Activated T-helper 17 cell treated with anti-CD3 and anti-CD28 coated beads, Interleukin-2, amount 50 U/mL, for 72 hours (primary cell): ENCODE measurements at places on chromosomes 11 and 22. TPM values are rescaled to one million over a fixed set of nuclear protein-coding genes. Genes with fewer than 3 reads are reported as not detected.

GRCh38 chr11:132734217-132734616 is 798.1 kb downstream of the OPCML start:
- peak; percentile 97 for ATAC-seq
- no peaks in the 10 kb centered on the region for H3K4me1 ChIP-seq
- H3K4me3 ChIP-seq: no peak overlapping the region
- H3K36me3 ChIP-seq: no peaks in the 10 kb centered on the region
- no peaks in the 10 kb centered on the region for H3K27me3 ChIP-seq
- H3K27ac ChIP-seq: no peak overlapping the region

GRCh38 chr22:24230911-24231656 is 13.8 kb downstream of the GGT5 start:
- ATAC-seq: peak; percentile 77
- H3K27ac ChIP-seq: no peak overlapping the region
- H3K4me1 ChIP-seq: no peaks in the 10 kb centered on the region
- H3K36me3 ChIP-seq: no peaks in the 10 kb centered on the region
- no peak overlapping the region for H3K4me3 ChIP-seq

DNA sequence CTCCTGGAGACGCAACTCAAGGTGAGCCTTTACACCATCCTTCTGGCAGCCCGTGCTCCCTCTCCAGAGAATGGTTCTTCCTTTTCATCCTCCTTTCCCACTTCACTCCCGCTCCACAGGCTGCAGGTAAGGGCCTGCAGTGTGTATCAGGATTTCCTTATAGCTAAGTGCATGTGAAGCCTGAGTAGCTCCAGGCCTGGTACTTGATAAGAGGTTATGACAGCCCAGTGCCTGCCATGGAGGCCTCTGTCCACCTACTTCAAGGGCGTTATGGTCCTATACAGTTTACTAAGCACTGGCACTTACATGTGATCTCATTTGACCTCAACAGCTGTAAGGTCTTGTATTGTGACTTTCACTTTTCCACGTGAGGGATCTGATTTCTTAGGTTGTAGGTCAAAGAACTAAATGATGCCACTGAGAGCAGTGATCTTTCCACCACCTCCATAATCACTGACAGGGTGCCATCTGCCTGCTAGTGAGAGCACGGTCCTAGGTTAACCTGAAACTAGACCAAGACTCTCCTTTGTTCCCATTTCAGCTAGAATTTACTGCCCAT is 18.1 kb downstream of the SSH3 start:
- no peaks in the 10 kb centered on the region for H3K27me3 ChIP-seq
- H3K27ac ChIP-seq: no peak overlapping the region
- H3K4me3 ChIP-seq: no peak overlapping the region
- peaks cover 12% of the 10 kb centered on the region for H3K4me1 ChIP-seq

- H3K4me1 ChIP-seq: no peaks in the 10 kb centered on the region
- H3K36me3 ChIP-seq: no peaks in the 10 kb centered on the region
- H3K4me3 ChIP-seq: no peak overlapping the region
- H3K27ac ChIP-seq: no peak overlapping the region
- H3K27me3 ChIP-seq: no peaks in the 10 kb centered on the region
Observed at GRCh38 chr22:32522237-32522636, 47.6 kb downstream of the FBXO7 start.

GRCh38 chr11:76151556-76152085 is 54.7 kb downstream of the WNT11 start:
- H3K4me3 ChIP-seq: peak overlapping the region; percentile 85
- peak overlapping the region; percentile 93 for H3K27ac ChIP-seq
- peak; percentile 27 for ATAC-seq
- no peaks in the 10 kb centered on the region for H3K36me3 ChIP-seq
- peaks cover 18% of the 10 kb centered on the region for H3K4me1 ChIP-seq

- H3K27me3 ChIP-seq: peaks cover 52% of the 10 kb centered on the region
- no peak overlapping the region for H3K4me3 ChIP-seq
- no peak overlapping the region for H3K27ac ChIP-seq
- no peak for ATAC-seq
- no peaks in the 10 kb centered on the region for H3K4me1 ChIP-seq
Observed at GRCh38 chr22:36613958-36614357, 85.0 kb upstream of the EIF3D start.

DNA sequence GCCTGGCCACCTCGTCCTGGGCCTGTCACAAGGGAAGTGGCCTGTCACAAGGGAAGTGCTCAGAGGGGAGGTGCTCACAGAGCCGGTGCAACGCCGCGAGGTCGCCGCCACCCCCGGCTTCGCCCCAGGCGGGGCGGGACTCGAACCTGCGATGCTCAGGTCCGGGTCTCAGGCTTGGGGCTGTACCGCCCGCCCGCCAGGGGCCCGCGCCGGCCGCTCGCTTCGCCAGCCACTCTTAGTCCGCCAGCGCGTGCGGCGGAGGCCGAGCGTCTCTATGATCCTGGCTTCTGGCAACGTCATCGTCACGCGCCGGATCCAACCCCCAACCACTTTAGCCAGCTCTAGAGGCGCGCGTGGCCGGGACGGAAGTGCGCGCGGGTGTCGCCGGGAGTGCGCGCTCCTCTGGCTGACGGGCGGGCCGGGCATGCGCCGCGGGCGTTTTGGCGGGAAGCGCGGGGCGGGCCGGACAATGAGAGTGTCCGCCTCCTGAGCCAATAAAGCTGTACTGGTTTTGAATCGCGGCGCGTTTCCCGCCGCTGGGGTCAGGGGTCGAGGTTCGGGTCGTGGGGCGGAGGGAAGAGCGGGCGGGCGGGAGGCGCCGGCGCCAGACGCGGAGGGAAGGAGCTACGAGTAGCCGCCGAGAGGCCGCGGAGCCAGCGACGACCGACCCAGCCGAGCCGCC is at the start of gene TRMT2A:
TRMT2A (minus strand) TSS at position 276 of the 682 bp plus-strand sequence. CDS start 320 bp downstream, outside the sequence.
- no peaks in the 10 kb centered on the region for H3K27me3 ChIP-seq
- peak within 1 kb of the TSS; percentile 90 for H3K27ac ChIP-seq
- H3K4me1 ChIP-seq: peaks cover 11% of the 10 kb centered on the region
- peak within 1 kb of the TSS; percentile 86 for H3K4me3 ChIP-seq
- peaks cover 80% of the 10 kb centered on the region for H3K36me3 ChIP-seq

GRCh38 chr22:40531951-40532900 is 104.3 kb downstream of the MRTFA start:
- H3K27ac ChIP-seq: peak overlapping the region; percentile 81
- no peaks in the 10 kb centered on the region for H3K36me3 ChIP-seq
- no peaks in the 10 kb centered on the region for H3K27me3 ChIP-seq
- H3K4me3 ChIP-seq: peak overlapping the region; percentile 84
- peaks cover 46% of the 10 kb centered on the region for H3K4me1 ChIP-seq
- peak; percentile 50 for ATAC-seq

- no peak overlapping the region for H3K4me3 ChIP-seq
- peak; percentile 12 for ATAC-seq
- no peaks in the 10 kb centered on the region for H3K36me3 ChIP-seq
- peaks cover 7% of the 10 kb centered on the region for H3K27me3 ChIP-seq
- H3K4me1 ChIP-seq: no peaks in the 10 kb centered on the region
- no peak overlapping the region for H3K27ac ChIP-seq
Observed at GRCh38 chr11:17513853-17514252, 30.4 kb downstream of the USH1C start.

DNA sequence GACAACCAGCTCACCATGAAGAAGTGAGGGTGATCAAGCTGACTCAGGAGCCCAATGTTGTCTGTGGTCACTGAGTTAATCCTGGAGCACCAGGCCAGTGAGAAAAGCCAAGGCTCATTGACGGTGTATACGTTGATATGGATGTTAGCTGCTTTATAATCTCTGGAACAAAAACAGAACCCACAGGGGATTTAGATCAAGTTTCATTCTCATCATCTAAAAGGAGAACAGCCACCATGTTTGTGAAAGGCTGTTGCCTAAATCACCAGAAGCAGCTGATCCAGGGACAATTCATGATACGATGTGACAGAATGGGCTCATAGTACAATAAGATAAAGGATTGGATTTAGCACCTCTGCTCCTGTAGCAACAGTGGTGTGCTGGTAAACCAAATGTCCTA is 68.5 kb downstream of the GDPD4 start:
- no peak overlapping the region for H3K27ac ChIP-seq
- peaks cover 8% of the 10 kb centered on the region for H3K27me3 ChIP-seq
- ATAC-seq: no peak
- H3K4me1 ChIP-seq: no peaks in the 10 kb centered on the region

GRCh38 chr11:128643661-128644317 is 50.1 kb upstream of the FLI1 start:
- no peak overlapping the region for H3K4me3 ChIP-seq
- H3K36me3 ChIP-seq: no peaks in the 10 kb centered on the region
- ATAC-seq: peak; percentile 86
- H3K27me3 ChIP-seq: no peaks in the 10 kb centered on the region
- no peak overlapping the region for H3K27ac ChIP-seq

DNA sequence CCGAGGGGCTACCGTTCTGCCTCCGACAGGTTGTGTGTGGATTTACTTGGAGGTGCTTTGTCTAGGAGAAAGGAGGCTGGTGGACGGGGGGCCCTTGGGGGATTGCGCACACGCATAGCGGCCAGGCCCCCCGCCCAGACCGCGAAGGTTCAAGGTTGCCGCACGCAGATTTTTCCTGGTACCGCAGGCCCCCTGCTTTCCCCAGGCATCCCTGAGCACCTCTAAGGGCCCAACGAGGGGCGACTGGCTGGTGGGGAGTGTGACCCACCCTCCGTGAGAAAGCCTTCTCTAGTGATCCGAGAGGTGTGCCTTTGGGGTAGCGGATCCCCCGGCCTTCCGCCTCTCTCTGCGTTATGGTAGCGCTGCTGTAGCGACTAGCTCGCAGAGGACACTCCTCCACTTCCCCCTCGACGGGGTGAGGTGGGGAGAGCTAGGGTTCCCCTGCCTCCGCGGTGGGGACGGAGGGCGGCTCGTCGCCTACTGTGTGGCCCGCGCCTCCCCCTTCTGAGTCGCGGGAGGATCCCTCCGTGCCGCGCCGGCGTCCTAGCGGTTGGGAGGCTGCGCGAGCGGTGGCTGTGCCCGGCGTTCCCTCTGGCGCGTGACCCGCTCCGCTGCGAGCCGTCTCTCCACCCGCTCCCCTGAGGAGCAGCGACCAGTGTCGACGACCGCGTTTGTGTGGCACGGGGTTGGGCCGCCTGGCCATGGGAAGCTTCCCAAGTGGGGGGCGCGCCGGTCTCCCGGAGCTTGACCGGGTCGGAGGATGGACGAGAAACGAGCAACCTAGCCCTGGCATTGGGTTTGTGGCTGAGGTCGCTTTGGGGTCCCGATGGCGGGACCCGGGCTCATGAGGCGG is 3900.0 kb upstream of the OR11H1 start:
- H3K36me3 ChIP-seq: no peaks in the 10 kb centered on the region
- no peak for ATAC-seq
- no peak overlapping the region for H3K4me3 ChIP-seq
- no peak overlapping the region for H3K27ac ChIP-seq
- H3K4me1 ChIP-seq: no peaks in the 10 kb centered on the region
- H3K27me3 ChIP-seq: no peaks in the 10 kb centered on the region

DNA sequence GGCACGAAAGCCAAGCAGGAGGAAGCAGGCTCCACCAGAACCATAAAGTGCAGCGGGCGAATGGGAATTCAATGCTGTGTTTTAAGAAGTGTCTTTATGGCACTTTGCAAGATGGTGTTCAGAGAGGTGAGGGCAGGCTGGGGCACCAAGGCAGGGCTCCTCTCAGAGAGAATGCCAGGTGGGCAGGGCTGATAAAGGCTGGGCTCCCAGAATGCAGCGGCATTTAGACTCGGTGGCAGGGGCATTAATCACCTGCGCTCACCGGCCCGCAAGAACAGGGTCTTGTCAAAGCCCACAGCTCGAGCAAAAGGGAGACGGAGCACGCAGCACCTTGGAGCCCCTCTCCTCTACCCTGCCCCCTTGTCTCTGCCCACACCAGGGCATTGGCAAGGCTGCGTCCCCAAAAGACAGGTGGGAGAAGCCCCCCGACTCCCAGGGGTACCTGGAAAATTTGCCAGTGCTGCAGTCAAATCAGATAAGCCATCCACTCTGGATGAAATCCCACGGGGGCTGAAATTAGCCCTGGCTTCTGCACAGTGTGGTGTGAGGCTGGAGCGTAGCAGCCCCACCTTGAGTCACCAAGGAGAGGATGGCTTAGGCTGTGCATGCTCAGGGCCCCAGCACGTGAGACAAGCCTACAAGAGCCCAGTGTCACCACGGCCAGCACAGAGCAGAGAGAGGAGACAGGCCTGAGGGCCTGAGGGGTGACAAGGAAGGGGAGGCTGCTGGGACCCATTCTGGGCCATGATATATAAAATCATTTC is 8.1 kb downstream of the MACROD1 start:
- H3K27me3 ChIP-seq: no peaks in the 10 kb centered on the region
- no peaks in the 10 kb centered on the region for H3K36me3 ChIP-seq
- H3K4me3 ChIP-seq: no peak overlapping the region
- H3K27ac ChIP-seq: no peak overlapping the region

Gene TNNT3
- total RNA-seq: 2.1 TPM

Gene OR8J3
- total RNA-seq: not detected

Gene SHANK3
- not detected for total RNA-seq

Gene GP1BB
- total RNA-seq: not detected
